Brain pericyte (primary cell): ENCODE measurements at places on chromosomes 1 and 21.

DNA sequence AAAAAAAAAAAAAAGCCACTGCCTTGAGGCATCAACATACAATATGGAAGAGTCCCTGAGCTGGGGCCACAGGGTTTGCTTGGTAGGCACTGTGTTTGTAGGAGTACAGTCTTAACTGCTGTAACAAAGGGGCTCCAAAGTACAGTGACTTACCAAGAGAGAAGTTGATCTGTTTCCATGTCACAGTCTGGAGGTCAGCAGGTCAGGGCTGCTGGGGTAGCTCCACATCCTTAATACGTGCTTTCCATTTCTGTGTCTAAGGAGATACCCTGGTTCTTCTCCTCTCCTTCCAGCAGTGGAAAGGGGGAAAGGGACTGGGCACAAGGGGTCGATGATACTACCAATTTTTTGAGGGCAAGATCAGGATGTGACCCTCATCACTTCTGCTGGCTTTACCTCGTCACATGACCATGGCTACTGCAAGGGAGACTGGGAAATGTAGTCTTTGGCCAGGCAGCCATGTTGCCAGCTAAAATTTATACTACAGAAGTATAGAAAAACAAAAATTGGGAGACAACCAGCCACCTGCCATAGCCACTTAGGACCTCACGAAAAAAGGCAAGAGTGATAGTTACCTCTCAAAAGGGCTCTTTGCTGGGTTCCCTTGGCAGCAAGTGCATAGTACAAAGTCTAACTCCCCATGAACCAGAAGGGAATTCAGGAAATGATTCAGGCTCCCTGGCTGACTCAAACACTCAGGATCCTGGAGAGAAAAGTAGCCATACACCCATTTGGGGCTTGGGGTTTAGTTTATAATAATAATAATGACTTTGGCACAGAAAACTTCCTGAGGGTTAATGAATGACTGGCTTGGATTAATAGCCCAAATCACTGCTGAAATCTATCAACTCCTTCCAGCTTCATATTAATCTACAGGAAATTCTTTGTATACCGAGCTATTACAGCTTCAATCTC is 52.7 kb upstream of the ATP5PO start:
- no peak for DNase-seq

DNA sequence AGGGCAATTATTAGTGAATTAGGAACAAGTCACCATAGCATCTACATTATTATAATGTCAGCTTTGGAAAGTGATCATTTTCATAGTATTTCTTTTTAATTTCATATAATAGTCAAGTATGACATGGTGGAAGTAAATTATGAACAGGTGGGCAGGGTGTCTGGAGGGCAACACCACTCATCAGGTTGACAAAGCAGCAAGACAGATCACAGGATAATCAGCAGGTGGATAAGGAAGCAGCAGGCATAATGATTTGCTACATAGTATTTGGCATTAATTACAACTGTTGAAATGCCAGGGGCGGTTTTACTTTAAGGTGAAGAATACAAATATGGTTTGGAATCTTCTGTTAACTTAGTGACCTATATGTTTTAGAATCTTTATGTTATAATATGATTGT is 1342.2 kb downstream of the PLA2G4A start:
- DNase-seq, result no peak

- DNase-seq, result no peak
These were observed 2220.5 kb downstream of the NCAM2 start for GRCh38 chr21:23218667-23219066.

- DNase-seq, result no peak
These were observed 56.7 kb downstream of the UCK2 start for GRCh38 chr1:165884009-165884689.

DNA sequence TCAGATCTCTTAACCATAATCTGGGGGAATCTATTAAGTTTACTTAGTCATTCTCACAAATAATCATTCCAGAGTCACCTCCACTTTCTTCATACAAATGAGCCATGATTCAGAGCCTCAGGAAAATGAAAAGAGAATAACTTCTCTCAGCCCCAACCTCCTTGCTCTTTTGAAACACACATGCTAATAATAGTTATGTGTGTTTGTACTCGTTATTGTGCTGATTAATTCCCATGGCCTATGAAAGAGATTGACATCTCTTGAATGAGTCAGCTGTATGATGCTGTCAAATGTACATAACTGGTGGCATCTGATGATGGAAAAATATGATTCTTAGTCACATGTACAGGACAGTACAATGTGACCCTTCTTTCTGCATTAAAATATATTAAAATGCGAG is 41.5 kb downstream of the DTL start:
- no peak for DNase-seq

- no peak for DNase-seq
These were observed 105.7 kb upstream of the CASZ1 start for GRCh38 chr1:10901891-10902805.

GRCh38 chr1:213041443-213041842 is 9.6 kb upstream of the RPS6KC1 start:
- no peak for DNase-seq

- DNase-seq, result no peak
These were observed 390 bp upstream of the S100A9 start for GRCh38 chr1:153357076-153357852.
